C1 segment of cervical spinal cord (tissue), 14 donors: ENCODE measurements at places on chromosomes 6 and 20.

DNA sequence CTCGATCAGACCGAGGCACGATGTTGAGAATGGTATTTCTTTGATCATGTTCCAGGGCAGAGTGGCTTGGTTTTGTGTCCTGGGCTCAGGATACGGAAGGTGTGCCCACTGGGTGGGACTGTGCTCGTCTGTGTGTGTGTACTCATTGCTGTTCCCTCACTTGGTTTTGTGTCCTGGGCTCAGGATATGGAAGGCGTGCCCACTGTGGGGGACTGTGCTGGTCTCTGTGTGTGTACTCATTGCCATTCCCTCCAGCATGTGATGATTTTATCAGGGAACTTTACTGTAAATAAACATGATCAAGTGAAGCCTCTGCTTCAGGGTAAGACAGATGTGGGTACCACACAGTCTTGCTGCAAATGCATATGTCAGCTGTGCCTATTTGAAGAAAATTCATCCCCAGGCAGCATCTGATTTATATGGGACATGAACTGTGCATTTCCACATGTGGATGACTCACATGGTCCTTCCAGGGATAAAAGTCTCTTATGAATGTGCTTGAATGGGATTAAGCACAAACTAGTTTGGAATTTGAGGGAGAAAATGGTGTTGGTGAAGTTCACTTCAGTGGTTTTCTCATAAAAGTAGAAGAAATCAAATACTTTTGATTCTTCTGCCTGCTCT lies 274.3 kb downstream of the QKI start:
- DNase-seq = no peak

DNA sequence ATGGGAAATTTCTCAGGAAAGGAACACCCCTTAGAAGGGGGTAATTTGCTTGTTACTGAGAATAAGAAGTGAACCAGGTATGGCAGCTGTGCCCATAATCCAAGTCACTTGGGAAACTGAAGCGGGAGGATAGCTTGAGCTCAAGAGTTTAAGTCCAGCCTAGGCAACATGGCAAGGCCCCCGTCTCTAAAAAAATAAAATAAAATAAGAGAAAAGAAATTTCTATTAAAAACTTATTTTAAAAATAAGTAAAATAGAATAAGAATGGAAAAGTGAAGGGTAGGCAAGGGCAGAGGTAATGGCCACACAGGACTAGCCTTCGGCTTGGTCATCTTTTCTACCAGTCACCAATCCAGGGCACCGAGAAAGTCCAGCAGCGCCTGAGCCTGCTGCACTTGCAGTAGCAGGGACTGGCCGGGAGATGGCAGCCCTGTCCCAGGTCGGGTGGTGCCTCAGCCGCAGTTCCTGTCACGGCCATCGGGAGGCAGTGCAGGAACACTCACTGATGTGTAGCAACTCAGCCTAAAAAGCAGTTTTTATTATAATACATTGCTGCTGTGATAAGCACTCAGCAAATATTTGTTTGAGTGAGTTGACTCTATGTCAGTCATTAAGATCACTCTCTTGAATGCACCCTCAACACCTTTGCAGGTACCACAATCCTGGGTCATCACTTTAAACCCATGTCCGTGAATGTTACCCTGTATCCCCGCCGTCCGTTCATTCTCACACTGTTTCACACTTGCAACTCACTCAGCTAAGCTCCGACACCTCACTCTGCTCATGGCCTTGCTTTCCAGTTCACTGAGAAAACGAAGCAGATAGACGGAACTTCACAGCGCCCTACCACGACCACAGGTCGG lies 23.2 kb upstream of the GCM1 start:
- DNase-seq = peak; percentile 85

DNA sequence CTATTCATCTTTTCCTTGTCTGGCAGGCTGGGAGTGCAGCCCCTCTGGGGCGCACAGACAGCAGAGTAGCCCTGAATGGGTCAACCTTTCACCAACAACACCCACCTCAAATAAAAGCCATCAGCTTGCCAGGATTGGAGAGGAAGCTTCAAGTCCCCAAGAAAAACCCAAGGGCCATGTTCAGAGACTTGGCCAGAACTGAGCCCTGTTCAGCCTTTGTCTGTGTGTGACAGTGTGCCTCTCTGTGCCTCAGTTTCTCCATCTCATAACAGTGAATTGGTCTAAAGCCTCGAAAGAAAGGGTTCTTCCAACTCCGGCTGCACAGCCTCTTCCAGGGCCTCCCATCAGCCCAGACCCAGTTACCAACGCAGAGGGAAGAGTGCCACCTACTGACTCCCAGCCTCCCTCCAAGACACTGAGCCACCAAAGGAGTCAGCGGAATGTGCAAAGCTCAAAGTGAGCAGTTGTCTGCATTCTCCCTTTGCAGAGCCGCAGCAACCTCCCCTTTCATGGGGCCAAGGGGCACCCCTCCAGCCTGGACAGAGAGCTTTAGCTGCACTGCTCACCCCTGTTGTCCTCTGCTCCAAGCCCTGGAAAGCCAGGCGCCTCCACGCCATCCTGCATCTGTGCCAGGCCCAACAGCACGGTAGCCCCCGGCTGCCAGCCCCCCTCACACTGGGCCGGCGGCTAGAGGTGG lies 82.7 kb upstream of the TOP1 start:
- peak; percentile 11 for DNase-seq

DNA sequence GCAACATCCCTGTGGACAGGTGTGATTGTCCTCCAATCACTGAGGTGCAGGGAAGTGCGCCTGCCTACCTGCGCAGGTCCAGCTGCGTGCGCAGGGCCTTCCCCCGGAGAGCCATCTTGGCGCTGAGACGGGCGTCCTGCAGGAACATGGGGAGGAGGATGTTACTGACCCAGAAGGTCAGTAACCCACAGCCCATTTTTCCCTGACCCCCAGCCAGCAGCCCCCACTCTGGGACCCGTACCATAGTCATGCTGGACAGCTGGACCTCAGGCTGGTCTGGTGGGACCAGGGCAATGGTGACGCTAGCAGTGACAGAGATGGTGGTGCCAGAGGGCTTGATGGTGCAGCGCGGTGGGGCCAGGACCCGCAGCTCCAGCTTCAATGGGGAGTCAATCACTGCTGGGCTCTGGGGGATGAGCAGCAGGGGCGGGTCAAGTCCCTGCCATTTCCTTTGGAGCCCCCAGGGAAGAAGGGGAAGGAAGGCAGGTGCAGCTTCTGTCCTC lies 9.7 kb downstream of the PLTP start:
- DNase-seq = no peak

DNA sequence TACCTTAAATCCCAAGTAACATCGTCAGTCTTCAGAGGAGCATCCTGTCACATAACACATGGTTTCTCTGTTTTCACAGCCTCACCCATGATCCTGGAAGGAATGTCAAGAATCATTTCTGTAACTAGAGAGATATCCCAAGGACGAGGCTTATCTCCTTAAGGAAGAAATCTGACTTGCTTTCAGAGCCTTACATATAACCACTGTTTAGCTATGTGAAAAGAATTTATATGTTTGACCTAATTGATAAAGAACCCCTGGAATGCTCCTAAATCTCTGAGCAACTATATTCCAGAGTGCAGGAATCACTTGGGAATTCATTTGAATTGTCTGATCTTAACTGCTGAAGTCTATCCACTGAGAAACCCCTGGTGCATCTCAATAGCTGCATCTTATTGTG lies 243.1 kb downstream of the ALDH8A1 start:
- no peak for DNase-seq

DNA sequence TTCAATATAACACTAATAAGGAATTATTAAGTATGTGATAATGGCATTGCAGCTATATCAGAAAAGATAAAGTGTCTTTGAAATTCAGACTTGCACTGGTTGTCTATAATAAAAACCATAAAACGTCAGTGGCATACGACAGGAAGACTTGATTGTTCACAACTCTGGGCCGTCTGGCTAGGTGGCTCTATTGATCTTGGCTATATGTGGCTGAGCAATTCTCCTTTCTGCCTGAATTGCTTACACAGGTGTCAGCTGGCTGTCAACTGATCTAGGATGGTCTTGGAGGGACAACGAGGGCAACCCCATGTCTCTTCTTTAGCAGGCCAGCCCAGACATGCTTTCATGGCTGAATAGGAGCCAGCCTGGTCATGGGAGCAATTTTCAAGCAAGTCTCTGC lies 359.1 kb downstream of the QKI start:
- DNase-seq = no peak

- no peak for DNase-seq
Measured at GRCh38 chr6:30954631-30955366, 14.0 kb downstream of the MUCL3 start.

DNA sequence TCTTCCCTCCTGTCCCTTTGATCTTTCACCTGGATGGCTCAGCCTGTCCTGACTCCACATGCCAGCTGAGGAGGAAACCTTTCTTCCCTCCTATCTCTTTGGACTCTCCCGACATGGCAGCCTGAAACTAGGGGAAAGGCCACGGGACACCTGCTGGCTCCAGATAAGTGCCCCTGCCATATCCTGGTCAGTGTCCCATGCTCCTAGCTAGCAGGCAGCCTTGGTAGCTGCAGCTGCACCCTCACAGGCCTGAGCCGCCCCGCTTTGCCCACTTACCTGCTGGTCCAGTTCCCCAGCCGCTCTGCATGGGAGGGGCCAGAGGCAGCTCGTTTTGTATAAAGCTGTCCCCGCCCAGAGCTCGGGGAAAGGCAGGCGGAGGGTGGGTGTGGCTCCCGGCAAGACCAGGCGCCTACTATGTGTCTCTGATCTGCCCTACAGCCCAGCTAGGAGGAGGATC lies 7.4 kb upstream of the SLC52A3 start:
- DNase-seq = no peak

- no peak for DNase-seq
Measured at GRCh38 chr6:129099696-129100095, 216.8 kb downstream of the LAMA2 start.

DNA sequence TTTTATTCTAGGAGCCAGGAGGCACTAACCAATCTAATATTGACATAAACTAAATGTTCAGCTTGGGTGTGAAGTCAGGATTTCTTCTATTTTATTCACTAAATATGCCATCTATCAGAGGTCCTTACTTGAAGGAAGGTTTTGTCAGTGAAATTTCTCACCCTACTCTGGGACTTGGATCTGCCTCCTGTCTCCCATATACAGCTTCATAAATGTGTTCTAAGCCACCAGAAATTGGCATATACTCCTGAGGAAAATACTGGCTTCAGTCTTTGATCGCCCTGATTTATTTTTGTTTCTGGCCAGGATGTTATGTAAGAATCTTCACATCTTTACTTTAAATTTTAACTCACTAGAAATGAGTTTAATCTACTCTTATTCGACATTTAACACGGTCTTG lies 647.7 kb downstream of the C6orf118 start:
- no peak for DNase-seq

DNA sequence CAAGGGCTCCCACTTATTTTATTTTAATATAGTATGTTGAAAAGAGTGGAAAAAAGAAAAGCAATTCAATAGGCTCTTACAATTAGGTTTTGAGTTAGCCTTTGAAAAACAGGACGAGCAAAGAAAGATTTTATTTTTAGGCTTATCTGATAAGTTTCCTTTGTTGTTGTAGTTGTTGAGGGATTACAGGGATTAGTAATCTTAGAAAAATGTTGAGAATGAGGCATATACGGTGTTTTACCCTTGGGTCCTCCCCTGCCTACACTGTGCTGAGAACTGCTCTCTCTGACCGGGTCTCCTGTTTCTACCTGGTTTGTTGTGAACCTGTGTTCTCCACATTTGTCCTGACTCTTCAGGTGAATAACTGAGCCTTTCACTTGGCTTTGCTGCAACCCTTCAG lies 16.7 kb downstream of the TRAPPC3L start:
- DNase-seq = no peak

- peak; percentile 48 for DNase-seq
Measured at GRCh38 chr6:85482905-85483700, 33.2 kb downstream of the NT5E start.

- DNase-seq = no peak
Measured at GRCh38 chr6:6943421-6943820, 164.3 kb upstream of the RREB1 start.

DNA sequence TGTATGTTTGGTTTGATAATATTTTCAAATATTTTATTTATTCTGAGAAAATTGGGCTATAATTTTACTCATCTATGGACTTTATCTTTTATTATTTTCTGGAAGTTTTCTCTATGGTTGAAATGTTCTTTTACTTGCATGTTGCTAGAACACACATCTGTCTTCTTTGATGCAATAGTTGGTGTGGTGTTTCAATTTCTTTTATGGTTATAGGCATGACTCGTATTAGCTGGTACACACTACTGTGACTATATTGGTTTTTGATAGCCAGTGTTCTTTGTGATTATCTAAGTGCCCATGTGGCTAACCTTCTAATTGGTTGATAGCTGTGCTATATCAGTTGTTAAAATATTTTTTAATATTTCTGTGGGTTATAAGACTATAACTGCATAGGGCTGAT lies 1343.3 kb upstream of the GJE1 start:
- no peak for DNase-seq

GRCh38 chr6:29916741-29917140 lies 25.6 kb upstream of the HLA-A start:
- DNase-seq = no peak

DNA sequence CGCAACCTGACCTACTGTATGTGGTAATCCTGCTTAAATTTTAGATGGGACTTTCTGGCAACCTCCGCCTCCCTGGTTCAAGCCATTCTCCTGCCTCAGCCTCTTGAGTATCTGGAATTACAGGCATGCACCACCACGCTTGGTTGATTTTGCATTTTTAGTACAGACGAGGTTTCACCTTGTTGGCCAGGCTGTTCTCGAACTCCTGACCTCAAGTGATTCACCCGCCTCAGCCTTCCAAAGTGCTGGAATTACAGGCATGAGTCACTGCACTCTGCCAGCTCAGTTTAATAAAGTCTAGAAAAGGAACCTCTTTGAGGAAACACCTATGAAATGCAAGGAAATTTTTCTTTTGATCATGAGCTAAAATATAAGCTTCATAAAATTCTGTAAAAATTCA lies 9.0 kb upstream of the PLCB4 start:
- DNase-seq = no peak

GRCh38 chr6:28944412-28944865 lies 20.7 kb upstream of the TRIM27 start:
- peak; percentile 53 for DNase-seq

GRCh38 chr6:114304304-114304887 lies 38.4 kb downstream of the HS3ST5 start:
- no peak for DNase-seq

DNA sequence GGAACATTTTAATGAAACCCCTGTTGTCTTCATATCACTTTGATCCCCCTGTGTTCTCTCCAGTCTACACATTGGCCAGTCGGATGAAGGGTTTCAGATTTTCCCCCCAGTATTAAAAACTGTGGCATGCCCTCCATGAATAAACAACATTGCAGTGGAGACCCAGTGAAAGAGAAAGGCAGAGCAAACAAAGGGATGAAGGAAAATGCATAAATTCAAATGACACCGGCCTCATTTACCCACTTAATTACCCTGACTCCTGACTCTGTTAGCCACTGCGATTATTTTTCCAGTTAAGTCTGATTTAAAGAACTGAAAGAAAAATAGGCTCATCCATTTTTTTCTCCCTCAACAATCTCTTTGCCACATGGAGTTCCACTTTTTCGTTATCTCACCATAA lies 569.2 kb downstream of the TFAP2B start:
- no peak for DNase-seq

DNA sequence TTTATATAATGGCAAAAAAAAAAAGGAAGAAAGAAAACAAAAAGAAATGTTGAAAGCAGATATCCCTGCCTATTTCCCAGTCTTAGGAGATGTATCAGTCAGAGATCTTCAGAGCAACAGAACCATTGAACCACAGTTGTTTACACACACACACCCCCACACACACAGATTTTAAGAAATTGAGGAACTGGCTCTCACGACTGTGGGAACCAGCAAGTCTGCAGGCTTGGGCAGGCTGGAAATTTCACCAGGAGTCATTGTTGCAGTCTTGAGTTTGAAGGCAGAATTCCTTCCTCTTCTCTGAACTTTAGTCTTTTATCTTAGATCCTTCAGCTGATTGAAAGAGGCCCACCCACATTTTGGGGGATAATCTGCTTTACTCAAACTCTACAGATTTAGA lies 380.9 kb downstream of the CDKAL1 start:
- DNase-seq = no peak
